T-helper 9 cell (primary cell): ENCODE measurements at places on chromosomes 7 and 10.

GRCh38 chr10:86658261-86658741 is 4.0 kb downstream of the OPN4 start:
- no peak for DNase-seq

GRCh38 chr10:4384245-4384644 is 441.8 kb upstream of the AKR1E2 start:
- no peak for DNase-seq

DNA sequence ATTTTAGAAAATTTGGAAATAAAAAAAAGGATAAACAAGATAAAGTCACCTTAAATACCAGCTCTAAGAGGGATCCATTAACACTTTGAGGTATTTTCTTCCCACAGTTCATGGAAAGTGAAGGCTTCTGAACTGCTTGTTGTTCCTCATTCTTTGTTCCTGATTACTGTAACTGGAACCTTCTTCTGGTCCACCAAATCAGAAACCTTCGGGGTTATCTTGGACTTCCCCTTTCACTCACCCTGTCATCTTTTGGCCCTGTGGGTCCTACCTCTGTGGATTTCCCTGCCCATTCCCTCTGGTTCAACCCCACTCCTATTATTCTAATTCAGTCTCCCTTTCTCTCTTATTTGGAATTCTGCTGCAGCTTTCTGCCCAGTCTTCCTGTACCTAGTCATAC is 116.5 kb upstream of the PRPS1L1 start:
- DNase-seq: no peak

- no peak for DNase-seq
Observed at GRCh38 chr10:60821656-60822055, 43.4 kb downstream of the CDK1 start.

GRCh38 chr10:133400624-133401424 is 6.9 kb downstream of the MTG1 start:
- no peak for DNase-seq

DNA sequence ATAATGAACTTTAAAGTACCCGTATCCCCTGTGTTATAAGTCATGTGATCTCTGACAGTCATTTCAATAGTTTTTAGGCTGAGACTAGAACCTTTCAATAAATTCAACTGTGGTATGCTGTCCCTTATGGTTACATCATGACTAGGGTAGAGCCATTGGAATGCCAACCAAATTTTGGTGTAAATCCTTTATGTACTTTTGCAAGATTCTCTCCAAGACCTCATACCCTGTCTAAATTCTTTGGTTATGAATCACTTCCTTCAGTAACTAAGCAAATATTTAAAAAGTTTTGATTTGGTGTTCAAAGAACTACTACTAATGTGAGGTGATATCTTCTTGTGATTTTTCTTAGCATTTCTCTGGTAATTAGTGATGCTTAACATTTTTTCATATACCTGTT is 20.8 kb upstream of the OR6B1 start:
- no peak for DNase-seq
